ENCODE measurements at places on chromosomes 11 and 22.
A peak's percentile ranks its signal among the peaks of the same experiment; 100 is the strongest.

GRCh38 chr22:29747832-29748231 lies 19.0 kb downstream of the ZMAT5 start:
- no peak for DNase-seq
- no peaks in the 10 kb centered on the region for H3K4me1 ChIP-seq
- no peak overlapping the region for H3K4me3 ChIP-seq
- H3K27me3 ChIP-seq = no peaks in the 10 kb centered on the region
- no peak overlapping the region for H3K27ac ChIP-seq

GRCh38 chr11:7577291-7578190 lies 63.7 kb downstream of the PPFIBP2 start:
- peaks cover 15% of the 10 kb centered on the region for H3K4me1 ChIP-seq
- no peaks in the 10 kb centered on the region for H3K36me3 ChIP-seq
- no peak for DNase-seq
- H3K4me3 ChIP-seq = no peak overlapping the region
- H3K27ac ChIP-seq = no peak overlapping the region
- H3K27me3 ChIP-seq = peaks cover 8% of the 10 kb centered on the region

DNA sequence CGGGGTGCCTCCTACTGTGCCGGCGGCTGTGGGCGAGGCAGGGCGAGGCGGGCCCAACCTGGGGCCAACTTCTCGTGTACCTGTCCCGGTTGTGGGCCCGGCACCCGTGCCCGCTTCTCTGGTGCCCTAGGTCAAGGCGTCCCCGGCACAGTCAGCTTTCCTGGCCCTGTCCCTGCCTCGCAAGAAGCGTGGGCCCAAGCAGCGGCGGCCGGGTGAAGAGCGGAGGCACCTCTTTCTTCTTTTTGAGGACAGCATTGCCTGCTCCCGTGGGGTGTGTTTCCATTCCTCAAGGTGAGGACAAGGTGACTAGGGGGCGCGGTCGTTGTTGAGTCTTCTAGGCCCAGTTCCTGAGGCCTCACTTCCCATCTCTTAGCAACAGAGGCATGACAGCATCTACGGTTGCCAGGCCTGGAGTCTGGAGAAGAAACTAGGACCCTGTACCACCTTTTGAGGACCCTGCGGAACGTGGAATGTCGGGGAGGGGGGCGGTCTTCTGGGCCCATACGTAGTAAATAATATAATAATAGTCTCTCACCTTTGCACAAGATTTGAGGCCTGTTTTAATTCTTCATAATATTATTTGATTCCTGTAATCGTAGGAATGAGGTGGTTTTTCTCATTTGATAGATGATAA lies 418 bp downstream of the ACO2 start:
- peaks cover 7% of the 10 kb centered on the region for H3K36me3 ChIP-seq
- peaks cover 30% of the 10 kb centered on the region for H3K4me1 ChIP-seq
- H3K4me3 ChIP-seq = peak overlapping the region; percentile 92
- peak overlapping the region; percentile 92 for H3K27ac ChIP-seq
- DNase-seq = no peak

DNA sequence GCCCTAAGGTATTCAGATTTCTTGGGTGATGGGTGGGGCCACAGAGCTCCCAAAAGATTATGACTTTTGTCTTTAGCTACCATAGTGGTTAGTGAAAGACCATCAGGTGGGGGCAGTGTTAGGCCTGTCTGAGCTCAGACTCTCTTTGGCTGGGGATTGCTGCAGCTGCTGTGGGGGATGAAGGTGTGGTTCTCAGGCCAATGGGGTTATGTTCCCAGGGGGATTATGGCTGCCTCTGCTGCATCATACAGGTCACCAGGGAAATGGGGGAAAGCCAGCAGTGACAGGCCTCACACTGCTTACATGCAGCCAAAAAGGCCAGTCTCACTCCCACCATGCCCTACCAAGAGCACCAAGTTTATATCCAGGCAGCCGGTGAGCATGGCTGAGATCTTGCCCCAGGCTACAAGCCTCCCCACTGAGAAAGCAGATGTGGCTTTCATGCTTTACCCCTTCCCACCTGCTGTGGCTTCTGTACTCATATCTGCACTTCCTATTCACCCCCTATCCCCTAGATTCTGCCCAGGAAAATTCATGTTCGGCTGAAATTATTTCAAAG lies 24.8 kb downstream of the CNTF start:
- H3K36me3 ChIP-seq = no peaks in the 10 kb centered on the region
- H3K4me3 ChIP-seq = no peak overlapping the region

DNA sequence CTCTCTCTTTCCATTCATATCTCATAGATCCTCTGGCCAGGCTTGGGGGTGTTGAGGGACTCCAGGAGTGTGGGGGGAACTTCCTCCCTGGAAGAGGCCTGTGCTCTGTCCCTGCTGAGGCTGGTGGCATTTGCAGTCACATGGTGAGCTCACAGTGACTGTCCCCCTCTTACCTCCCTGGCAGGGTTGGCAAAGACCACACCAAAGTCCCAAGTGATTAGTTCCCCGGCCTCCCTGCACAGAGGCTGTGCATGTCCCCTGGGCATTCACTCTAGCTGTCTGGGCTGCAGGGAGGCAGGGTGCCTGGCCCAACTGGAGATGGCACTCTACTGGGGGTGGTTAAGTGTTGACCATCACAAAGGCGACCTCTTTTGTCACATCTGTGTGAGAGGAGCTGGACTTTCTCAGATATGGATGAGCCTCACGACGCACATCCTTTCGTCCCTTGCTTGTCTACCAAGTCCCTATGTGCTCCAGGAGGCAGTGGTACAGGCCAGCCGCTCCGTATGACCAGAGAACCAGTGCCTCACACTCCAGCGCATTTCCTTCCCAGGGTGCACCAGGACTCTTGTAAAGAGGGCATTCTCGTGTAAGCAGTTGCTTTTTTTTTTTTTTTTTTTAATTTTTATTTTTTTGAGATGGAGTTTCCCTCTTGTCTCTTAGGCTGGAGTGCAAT lies 8.8 kb downstream of the TANGO2 start:
- no peak overlapping the region for H3K4me3 ChIP-seq
- peaks cover 31% of the 10 kb centered on the region for H3K4me1 ChIP-seq

GRCh38 chr11:94866936-94867795 lies 99.0 kb downstream of the AMOTL1 start:
- H3K4me1 ChIP-seq = no peaks in the 10 kb centered on the region
- H3K4me3 ChIP-seq = no peak overlapping the region
- H3K27ac ChIP-seq = no peak overlapping the region
- no peaks in the 10 kb centered on the region for H3K27me3 ChIP-seq
- peaks cover 3% of the 10 kb centered on the region for H3K36me3 ChIP-seq

DNA sequence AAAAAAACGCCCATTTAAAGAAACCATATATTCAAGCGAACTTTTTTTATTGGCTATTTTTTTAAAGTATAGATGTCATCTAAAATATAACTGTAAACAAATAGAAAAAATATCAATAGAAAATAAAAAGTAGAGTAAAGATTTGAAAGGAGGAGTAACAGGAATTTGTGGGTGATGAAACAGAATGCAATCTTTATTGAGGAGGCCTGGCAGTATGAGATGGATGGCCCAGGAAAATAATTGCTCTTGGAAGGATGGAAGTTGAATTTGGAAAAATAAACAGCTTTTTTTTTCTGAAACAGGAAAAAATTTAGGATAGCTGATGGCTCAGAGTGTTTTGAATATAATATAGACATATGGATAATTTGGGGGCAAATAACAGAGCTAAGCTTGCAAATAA lies 219.0 kb downstream of the CASP12 start:
- H3K36me3 ChIP-seq = no peaks in the 10 kb centered on the region
- DNase-seq = no peak
- no peaks in the 10 kb centered on the region for H3K4me1 ChIP-seq
- H3K27me3 ChIP-seq = no peaks in the 10 kb centered on the region

DNA sequence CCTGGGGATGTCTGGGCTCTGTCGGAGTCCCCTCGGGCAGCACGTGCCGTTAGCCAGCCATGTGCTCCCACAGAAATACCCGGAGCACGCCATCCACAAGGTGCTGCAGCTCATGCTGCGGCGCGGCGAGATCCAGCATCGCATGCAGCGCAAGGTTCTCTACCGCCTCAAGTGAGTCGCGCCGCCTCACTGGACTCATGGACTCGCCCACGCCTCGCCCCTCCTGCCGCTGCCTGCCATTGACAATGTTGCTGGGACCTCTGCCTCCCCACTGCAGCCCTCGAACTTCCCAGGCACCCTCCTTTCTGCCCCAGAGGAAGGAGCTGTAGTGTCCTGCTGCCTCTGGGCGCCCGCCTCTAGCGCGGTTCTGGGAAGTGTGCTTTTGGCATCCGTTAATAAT lies 24.1 kb downstream of the MCM5 start:
- no peaks in the 10 kb centered on the region for H3K4me1 ChIP-seq
- H3K4me3 ChIP-seq = no peak overlapping the region
- no peak for DNase-seq
- peaks cover 21% of the 10 kb centered on the region for H3K36me3 ChIP-seq

- no peaks in the 10 kb centered on the region for H3K27me3 ChIP-seq
- peaks cover 18% of the 10 kb centered on the region for H3K4me1 ChIP-seq
- H3K4me3 ChIP-seq = peak overlapping the region; percentile 42
- H3K36me3 ChIP-seq = no peaks in the 10 kb centered on the region
- DNase-seq = peak; percentile 22
These were observed 36.6 kb downstream of the KCNJ1 start for GRCh38 chr11:128830290-128831173.

- no peaks in the 10 kb centered on the region for H3K4me1 ChIP-seq
- H3K27ac ChIP-seq = no peak overlapping the region
- no peaks in the 10 kb centered on the region for H3K36me3 ChIP-seq
- DNase-seq = no peak
These were observed 11.5 kb upstream of the EMID1 start for GRCh38 chr22:29194184-29194583.

DNA sequence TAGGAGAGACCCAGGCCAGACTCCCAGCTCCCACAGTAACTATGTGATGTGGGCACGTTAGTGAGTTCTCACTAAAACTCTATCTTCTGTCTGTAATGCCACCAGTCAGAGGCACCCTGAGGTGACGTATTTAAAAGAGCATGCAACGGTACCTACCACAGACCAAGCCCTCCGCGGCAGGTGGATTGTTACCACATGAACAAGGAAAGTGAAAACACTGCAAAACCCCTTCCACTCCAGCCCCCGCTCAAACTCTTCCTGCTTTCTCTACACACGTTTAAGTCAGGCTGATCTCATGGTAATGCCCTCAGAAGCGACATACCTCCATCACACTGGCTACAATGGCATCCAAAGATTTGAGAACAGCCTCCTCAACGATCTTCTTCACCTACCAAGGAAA lies 36.7 kb downstream of the SERPIND1 start:
- H3K27ac ChIP-seq = no peak overlapping the region
- peaks cover 10% of the 10 kb centered on the region for H3K36me3 ChIP-seq
- no peaks in the 10 kb centered on the region for H3K27me3 ChIP-seq
- H3K4me1 ChIP-seq = peaks cover 5% of the 10 kb centered on the region

DNA sequence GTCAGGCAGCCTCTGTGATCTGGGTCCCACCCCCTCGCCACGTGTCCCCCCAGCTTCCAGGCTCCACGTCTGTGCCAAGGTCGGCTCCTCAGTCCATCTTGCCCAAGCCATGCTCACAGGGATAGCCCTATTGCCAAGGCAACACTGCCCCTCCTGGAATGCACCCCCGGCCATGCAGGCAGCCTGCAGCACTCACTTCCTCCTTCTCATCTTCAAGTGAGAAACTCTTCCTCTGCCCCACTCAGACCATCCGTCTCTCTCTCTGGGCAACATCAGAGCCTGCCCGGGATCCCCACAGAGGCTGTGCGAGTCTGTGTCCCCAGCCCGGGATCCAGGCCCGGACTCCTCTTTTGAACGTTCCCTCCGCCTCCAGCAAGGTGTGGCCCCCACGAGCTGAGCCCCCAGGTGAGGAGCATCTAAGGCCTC lies 852.3 kb downstream of the BRD1 start:
- H3K27me3 ChIP-seq = peaks cover 26% of the 10 kb centered on the region
- no peaks in the 10 kb centered on the region for H3K4me1 ChIP-seq
- H3K36me3 ChIP-seq = no peaks in the 10 kb centered on the region
- no peak overlapping the region for H3K4me3 ChIP-seq
- DNase-seq = no peak

GRCh38 chr11:11786234-11786633 lies 55.5 kb upstream of the USP47 start:
- H3K4me1 ChIP-seq = no peaks in the 10 kb centered on the region
- no peak overlapping the region for H3K27ac ChIP-seq
- no peak for DNase-seq
- H3K36me3 ChIP-seq = no peaks in the 10 kb centered on the region

GRCh38 chr11:135006800-135007199 lies 594.8 kb upstream of the B3GAT1 start:
- DNase-seq = no peak
- no peak overlapping the region for H3K4me3 ChIP-seq
- H3K27me3 ChIP-seq = peaks cover 14% of the 10 kb centered on the region
- no peaks in the 10 kb centered on the region for H3K4me1 ChIP-seq

GRCh38 chr22:28903080-28903479 lies 19.7 kb downstream of the ZNRF3 start:
- H3K27ac ChIP-seq = no peak overlapping the region
- peaks cover 6% of the 10 kb centered on the region for H3K4me1 ChIP-seq
- DNase-seq = no peak
- peaks cover 20% of the 10 kb centered on the region for H3K27me3 ChIP-seq
- no peak overlapping the region for H3K4me3 ChIP-seq

GRCh38 chr11:95961758-95962157 lies 37.9 kb upstream of the MTMR2 start:
- no peaks in the 10 kb centered on the region for H3K27me3 ChIP-seq
- no peak overlapping the region for H3K27ac ChIP-seq
- no peak overlapping the region for H3K4me3 ChIP-seq
- no peaks in the 10 kb centered on the region for H3K36me3 ChIP-seq
- DNase-seq = no peak

- H3K4me1 ChIP-seq = peaks cover 77% of the 10 kb centered on the region
- no peaks in the 10 kb centered on the region for H3K27me3 ChIP-seq
- DNase-seq = no peak
- peak overlapping the region; percentile 35 for H3K27ac ChIP-seq
These were observed 12.9 kb downstream of the IL17RA start for GRCh38 chr22:17097701-17098100.

DNA sequence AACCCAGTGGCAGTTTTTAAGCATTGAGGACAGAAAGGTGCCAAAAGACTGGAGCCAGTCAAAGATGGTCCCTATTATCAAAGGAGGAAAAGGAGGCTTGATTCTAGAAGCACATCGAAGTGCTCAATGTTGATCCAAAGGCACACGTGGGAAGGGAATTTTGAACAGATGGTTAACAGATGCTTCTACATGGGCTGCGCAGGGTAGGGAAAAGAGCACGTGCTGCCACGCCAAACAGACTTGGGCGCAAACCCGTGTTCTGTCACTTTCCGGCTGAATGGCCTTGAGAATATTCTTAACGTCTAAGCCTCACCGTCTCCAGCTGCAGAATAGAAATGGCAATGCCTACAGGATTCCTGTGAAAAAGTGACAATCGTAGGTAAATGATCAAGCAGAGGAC lies 217.9 kb upstream of the MTNR1B start:
- no peak for DNase-seq
- no peaks in the 10 kb centered on the region for H3K27me3 ChIP-seq
- H3K4me1 ChIP-seq = no peaks in the 10 kb centered on the region
- no peak overlapping the region for H3K4me3 ChIP-seq
- no peak overlapping the region for H3K27ac ChIP-seq

GRCh38 chr11:58905721-58906547 lies 33.4 kb upstream of the GLYATL1 start:
- H3K27me3 ChIP-seq = peaks cover 23% of the 10 kb centered on the region
- H3K4me3 ChIP-seq = no peak overlapping the region
- H3K4me1 ChIP-seq = no peaks in the 10 kb centered on the region
- H3K36me3 ChIP-seq = no peaks in the 10 kb centered on the region
- H3K27ac ChIP-seq = no peak overlapping the region

Measured in T-cell (primary cell).